Smooth muscle cell of the pulmonary artery (primary cell): ENCODE measurements at places on chromosomes 3 and 15. TPM values are rescaled to one million over a fixed set of nuclear protein-coding genes. Genes with fewer than 3 reads are reported as not detected.

The ERC2 gene
- 0.07 and 0.10 TPM in 2 replicates for total RNA-seq

The ZDHHC19 gene
- not detected in 2 replicates for total RNA-seq

The SPINT1 gene
- total RNA-seq, result 0.33 and 0.36 TPM in 2 replicates

The TRAIP gene
- total RNA-seq, result 1.8 and 3.3 TPM in 2 replicates

The TRIM69 gene
- 13.1 and 15.7 TPM in 2 replicates for total RNA-seq

The CAND2 gene
- total RNA-seq, result 5.1 TPM in 2 replicates

The GPR171 gene
- total RNA-seq, result not detected in 2 replicates

The SUCNR1 gene
- total RNA-seq, result 51.2 and 124 TPM in 2 replicates

The FILIP1L gene
- total RNA-seq, result 23.8 and 24.7 TPM in 2 replicates

The CX3CR1 gene
- total RNA-seq, result under 0.01 TPM in 1 of 2 replicates, not detected in the other

The SMCO1 gene
- total RNA-seq, result not detected in 2 replicates

The TGM4 gene
- total RNA-seq, result not detected in 2 replicates

The DCLK3 gene
- total RNA-seq, result 0.10 and 0.59 TPM in 2 replicates

The GPR149 gene
- not detected in 2 replicates for total RNA-seq

The CPOX gene
- total RNA-seq, result 39.6 and 43.1 TPM in 2 replicates

The ST3GAL6 gene
- 6.4 and 19.9 TPM in 2 replicates for total RNA-seq

The ZNF502 gene
- 3.8 and 3.9 TPM in 2 replicates for total RNA-seq

The TNFSF10 gene
- 0.33 and 1.1 TPM in 2 replicates for total RNA-seq

The ROPN1 gene
- not detected in 2 replicates for total RNA-seq

The MAGEF1 gene
- total RNA-seq, result 16.4 and 19.5 TPM in 2 replicates

The PLSCR2 gene
- total RNA-seq, result 0.26 TPM in 1 of 2 replicates, not detected in the other

The TNIK gene
- total RNA-seq, result 29.5 and 67.0 TPM in 2 replicates

The CCR8 gene
- not detected in 2 replicates for total RNA-seq

The SLC9C1 gene
- total RNA-seq, result 0.20 and 0.43 TPM in 2 replicates

The FSIP1 gene
- 0.66 and 1.6 TPM in 2 replicates for total RNA-seq

The LSAMP gene
- 1.0 and 3.2 TPM in 2 replicates for total RNA-seq

The GP9 gene
- total RNA-seq, result not detected in 2 replicates

The EFCC1 gene
- not detected in 2 replicates for total RNA-seq

The CYP1A2 gene
- total RNA-seq, result not detected in 2 replicates

The GABRR3 gene
- not detected in 2 replicates for total RNA-seq

The RPP14 gene
- total RNA-seq, result 10.2 and 12.6 TPM in 2 replicates

The IL1RAP gene
- total RNA-seq, result 42.6 and 54.2 TPM in 2 replicates

The NOX5 gene
- 0.23 and 0.39 TPM in 2 replicates for total RNA-seq

The USP50 gene
- 0.13 TPM in 1 of 2 replicates, not detected in the other for total RNA-seq

The FETUB gene
- total RNA-seq, result not detected in 2 replicates

The CNTN6 gene
- 0.86 and 1.9 TPM in 2 replicates for total RNA-seq

The CXCR6 gene
- total RNA-seq, result not detected in 2 replicates

The GOLGA6L10 gene
- 0.85 and 1.3 TPM in 2 replicates for total RNA-seq

The GRAMD2A gene
- 0.33 and 0.46 TPM in 2 replicates for total RNA-seq

The SCN10A gene
- under 0.01 TPM in 1 of 2 replicates, not detected in the other for total RNA-seq

The TGM5 gene
- 0.26 TPM in 1 of 2 replicates, not detected in the other for total RNA-seq

The A4GNT gene
- total RNA-seq, result not detected in 2 replicates

The CLDN16 gene
- under 0.01 and 0.30 TPM in 2 replicates for total RNA-seq

The ANKUB1 gene
- not detected in 2 replicates for total RNA-seq

The TICRR gene
- total RNA-seq, result 1.7 and 2.7 TPM in 2 replicates

The ISLR gene
- 35.0 and 134 TPM in 2 replicates for total RNA-seq

The MAP2K5 gene
- total RNA-seq, result 11.2 and 11.4 TPM in 2 replicates

The CLSTN2 gene
- 0.33 and 1.6 TPM in 2 replicates for total RNA-seq

The STAC gene
- 23.2 and 28.2 TPM in 2 replicates for total RNA-seq

The LOXL1 gene
- total RNA-seq, result 126 and 275 TPM in 2 replicates

The CPLX3 gene
- total RNA-seq, result not detected in 2 replicates

The MYL3 gene
- total RNA-seq, result not detected in 2 replicates

The CHRM5 gene
- total RNA-seq, result 0.07 TPM in 1 of 2 replicates, not detected in the other

The TMEM212 gene
- total RNA-seq, result not detected in 2 replicates

The WDR72 gene
- total RNA-seq, result not detected in 2 replicates

The CD86 gene
- not detected in 2 replicates for total RNA-seq

The PAQR9 gene
- total RNA-seq, result 0.20 and 0.36 TPM in 2 replicates

The TNK2 gene
- total RNA-seq, result 11.5 and 18.4 TPM in 2 replicates
